ENCODE measurements at places on chromosomes 7 and 10.
A peak's percentile ranks its signal among the peaks of the same experiment; 100 is the strongest.

GRCh38 chr10:18202680-18203460 is 62.6 kb downstream of the CACNB2 start:
- no peak for DNase-seq

DNA sequence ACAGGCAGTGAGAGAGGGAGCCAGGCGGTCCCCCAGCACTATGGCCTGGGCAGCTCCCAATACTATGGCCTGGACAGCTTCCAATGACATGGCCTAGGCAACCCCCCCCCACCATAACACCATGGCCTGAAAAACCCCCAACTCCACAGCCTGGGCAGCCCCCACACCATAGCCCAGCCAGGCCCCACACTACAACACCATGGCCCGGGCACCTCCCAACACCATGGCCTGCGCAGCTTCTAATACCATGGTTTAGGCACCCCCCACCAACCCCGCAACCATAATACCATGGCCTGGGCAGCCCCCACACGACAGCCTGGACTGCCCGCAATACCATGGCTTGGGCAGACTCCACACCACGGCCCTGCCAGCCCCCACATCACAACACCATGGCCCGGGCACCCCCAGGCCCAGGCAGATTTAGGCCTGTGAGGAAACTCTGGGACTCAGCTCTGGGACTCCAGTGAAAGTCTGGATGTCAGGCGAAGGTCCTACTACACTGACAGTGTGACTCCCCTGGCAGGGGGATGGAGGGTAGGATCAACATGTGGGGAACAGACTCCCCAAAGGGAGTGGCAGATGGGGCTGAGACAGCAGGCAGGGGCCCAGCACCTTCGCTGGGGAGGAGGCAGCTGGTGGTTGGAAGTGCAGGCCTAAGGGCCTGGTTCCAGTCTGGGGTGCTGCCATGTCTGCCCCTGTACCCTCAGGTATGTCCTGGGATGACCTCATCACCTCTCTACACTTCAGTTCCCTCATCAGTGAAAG is 8.7 kb downstream of the CPXM2 start:
- DNase-seq, result no peak

DNA sequence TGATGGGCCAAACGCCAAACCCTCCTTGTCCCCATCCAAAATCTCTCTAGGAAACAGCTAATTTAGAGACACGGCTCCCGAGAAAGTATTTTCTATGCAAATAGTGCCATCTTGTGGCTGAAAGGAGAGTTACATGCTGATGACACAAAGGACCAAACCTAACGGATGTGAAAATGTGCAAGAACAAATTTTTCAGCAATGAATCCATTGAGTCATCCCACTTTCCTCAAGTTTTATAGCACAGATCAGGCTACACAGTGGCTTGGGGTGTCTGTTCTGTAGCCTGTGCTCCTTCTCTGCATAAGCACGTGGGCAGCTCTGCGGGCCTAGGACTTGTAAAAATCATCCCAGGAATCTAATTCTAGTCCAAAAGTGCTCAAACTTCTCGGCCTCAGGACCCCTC is 154.8 kb upstream of the PRR15 start:
- peak; percentile 25 for DNase-seq

- no peak for DNase-seq
Measured at GRCh38 chr10:126247446-126247975, 140.8 kb downstream of the ADAM12 start.

- DNase-seq, result no peak
Measured at GRCh38 chr7:22356701-22357310, at the start of gene RAPGEF5. Gene RAPGEF5 (minus strand): TSS chr7:22357154. CDS start chr7:22357060, 94 bp downstream.

- DNase-seq, result no peak
Measured at GRCh38 chr7:15326044-15326644, 235.7 kb downstream of the AGMO start.

- DNase-seq, result no peak
Measured at GRCh38 chr10:122328676-122329075, 45.8 kb upstream of the PLEKHA1 start.

- DNase-seq, result no peak
Measured at GRCh38 chr7:95897557-95898251, 125.3 kb downstream of the DYNC1I1 start.

- DNase-seq, result no peak
Measured at GRCh38 chr10:83184641-83185040, 954.7 kb upstream of the GHITM start.

- DNase-seq, result no peak
Measured at GRCh38 chr7:477626-478220, 41.9 kb downstream of the PDGFA start.

DNA sequence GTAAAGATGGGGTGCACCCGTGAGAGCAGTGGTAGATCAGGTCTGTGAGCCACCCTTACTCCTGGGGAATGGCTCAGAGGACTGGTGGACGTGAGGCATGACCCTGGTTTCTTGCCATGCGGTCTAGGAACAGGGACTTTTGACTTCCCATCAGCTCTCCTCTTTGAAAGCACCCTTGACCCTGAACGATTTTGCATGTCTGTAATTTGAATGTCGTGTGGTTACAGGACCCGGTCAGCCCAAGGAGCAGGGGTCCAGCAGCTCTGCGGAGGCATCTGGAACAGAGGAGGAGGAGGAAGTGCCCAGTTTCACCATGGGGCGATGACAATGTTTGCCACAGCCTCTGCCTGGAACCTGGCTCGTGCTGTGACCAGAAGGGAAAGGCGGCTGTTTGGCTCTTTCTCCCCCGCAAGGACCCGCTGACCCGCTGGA is 8.6 kb upstream of the ORAI2 start:
- DNase-seq, result no peak

DNA sequence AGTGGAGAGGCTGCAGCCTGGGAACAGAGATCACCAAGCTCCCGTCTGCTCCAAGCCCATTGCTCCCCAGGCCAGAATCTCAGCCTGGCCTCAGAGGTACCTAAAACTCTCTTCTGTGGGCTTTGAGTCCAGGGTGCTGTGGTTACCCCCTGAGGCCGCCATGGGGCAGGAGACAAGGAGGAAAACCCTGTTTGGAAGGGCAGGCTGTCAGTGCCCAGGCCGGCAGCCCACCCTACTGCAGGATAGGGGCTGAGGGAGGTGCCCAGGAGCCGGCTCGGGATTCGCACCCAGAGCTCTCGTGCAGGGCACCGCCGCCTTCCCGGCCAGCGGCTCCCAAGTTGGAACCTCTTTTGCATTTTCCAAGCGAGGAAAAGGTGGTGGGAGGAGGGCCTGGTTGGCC is 24.5 kb downstream of the UNCX start:
- DNase-seq, result no peak

GRCh38 chr7:6316226-6316625 is 43.8 kb upstream of the CYTH3 start:
- no peak for DNase-seq

DNA sequence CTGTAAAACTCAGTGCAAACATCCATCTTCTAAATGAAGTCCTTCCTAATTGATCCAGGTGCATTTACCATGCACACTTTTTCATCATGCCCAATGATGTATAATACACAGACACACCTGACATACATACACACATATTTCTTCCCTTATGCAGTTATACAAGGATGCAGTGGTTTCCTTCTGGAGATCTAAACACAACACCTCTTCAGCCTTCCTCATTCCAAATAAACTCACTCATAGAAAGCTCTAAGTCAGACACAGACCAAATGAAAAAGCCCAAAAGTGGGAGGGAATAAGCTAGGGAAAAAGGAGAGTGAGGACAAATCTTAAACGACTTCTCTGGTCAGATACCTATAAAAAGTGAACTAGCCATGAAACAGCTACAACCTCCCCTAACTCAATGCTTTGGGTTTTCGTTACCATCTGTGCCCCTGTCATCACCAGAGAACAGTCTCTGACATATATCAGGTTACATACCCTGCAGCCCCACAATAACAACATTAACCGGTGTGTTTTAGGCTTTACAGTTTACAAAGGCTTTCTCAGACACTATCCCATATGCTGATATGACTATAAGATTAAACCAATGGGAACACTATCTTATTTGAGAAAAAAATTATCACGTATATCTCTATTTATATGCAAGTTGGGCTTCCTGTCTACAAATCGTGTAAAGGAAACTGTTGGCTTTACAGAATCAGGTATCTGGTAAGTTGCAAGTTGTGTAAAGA is 675.2 kb downstream of the PHTF2 start:
- DNase-seq, result no peak

DNA sequence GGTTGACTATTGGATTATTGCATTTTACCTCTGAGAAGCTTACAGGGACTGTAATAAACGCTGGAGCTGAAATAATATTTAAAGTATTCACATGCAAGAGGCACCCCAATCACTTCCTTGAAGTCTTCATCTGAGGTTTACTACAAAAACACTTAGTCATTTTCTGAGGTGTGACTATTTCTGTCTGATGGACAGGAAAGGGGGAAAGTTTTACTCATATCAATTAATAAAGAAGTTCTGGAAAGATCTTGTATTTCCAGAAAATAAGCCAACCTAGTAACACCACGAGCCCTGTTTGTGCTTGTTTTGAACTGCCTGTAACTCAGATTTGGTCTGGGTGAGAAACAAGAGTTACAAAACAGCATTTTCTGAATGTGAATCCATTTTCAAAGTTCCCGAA is 63.9 kb upstream of the PRKCQ start:
- DNase-seq, result no peak

GRCh38 chr7:30255064-30255769 is 29.2 kb upstream of the ZNRF2 start:
- no peak for DNase-seq

DNA sequence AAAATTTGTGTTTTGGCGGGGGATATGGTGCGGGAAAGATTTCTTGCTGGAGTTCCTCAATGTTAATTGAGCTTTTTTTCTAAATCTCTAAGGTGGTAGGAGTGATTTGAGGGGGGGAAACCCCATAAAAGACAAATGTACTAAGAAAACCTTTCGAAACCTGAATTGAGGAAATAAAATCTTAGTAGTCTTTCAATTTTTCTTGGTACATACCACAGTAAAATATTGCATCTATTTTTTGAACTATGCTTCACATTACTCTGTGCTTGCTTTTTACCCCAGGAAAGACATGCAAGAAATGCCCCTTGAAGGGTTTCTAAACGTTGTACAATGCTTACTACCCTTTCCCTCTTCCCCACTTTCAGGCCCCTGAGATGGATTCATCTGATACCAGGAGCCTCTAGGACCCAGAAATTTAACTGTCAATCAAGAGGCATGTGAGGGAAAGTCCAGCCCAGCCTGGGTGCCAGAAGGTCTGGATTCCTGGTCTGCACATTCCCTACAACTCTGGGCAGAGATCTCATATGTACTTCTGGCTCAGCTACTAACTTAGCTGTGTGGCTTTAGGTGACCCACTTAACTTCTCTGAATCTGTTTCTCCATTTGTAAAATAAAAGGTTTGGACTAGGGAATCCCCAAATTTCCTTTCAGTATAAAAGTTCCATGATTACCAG is 5.8 kb upstream of the PDCD4 start:
- DNase-seq, result no peak

DNA sequence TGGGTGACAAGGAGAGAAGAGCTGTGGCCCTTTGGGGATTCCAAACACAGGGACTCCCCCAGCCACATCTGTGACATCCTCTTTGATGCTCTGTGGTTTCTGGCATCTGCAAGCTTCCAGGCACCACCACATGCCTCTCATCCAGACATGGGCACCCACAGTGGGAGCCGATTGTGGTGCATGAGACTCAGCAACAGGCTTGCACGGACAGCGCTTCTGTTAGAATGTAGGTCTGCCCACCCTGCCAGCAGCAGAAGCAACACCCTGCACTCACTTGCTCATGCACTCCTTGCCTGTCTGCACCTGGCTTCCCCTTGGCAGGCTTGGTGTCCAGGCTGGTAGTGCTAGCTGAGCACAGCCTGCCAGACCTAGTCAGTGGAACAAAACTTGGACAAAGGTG is 735.0 kb upstream of the ZWINT start:
- DNase-seq, result no peak

DNA sequence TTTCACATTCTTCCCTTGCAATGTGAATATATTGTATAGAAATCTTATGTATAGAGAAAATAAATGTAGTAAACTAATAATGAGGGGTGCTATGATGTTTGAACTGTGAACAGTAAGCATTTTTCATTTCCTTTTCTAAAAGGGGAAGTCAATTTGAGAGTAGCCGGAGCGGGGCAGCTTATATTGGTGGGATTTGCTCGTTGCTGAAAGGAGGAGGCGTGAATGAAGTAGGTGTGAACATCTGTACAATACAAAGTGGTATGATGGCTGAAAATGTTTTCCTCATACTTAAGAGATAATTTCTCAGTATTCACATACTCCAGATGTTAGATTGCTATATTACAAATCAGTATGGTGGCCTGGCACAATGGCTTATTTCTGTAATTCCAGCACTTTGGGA is 87.1 kb downstream of the SRI start:
- no peak for DNase-seq

GRCh38 chr10:89795840-89796239 is 94.5 kb downstream of the KIF20B start:
- DNase-seq, result no peak

GRCh38 chr7:8015100-8015745 is 46.6 kb downstream of the GLCCI1 start:
- no peak for DNase-seq

DNA sequence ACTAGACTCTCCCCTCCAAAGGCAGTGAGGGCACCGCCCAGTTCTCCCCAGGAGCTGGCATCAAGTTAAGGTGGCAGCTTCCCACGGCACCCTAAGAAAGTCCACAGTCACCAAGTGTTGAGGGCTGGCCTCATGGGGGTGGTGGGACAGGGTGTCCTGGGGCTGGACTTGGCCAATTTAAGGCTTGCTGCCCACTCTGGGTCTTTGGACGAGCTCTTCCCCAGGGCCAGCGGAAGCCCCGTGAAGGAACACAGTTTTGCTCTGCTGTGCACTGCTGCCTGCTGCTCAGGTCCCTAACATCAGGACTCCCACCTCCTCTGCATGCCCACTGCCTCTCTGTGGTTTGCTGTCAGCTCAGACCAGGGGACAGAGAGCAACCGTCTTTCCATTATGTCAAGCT is 57.3 kb upstream of the TMEM72 start:
- no peak for DNase-seq

- no peak for DNase-seq
Measured at GRCh38 chr10:86104156-86104555, 262.4 kb downstream of the GRID1 start.

DNA sequence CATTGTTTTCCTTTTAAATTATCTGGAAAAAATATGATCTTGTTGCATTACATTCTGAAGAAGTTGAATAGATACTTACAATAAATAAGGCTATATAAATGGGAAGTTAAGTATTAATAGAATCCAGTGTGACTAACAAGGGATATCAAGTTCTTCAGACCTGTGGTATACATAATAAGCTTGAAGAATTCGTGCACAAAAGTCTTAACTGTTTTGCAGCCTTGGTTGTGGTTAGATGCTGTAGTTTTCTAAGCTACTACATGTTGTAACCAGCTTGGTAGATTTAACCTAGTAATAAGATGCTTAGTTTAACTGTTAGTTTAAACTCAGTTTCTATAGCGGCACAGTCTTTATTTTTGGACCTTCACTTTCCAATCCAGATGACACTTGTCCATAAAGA is 106.2 kb upstream of the GLCCI1 start:
- DNase-seq, result no peak

DNA sequence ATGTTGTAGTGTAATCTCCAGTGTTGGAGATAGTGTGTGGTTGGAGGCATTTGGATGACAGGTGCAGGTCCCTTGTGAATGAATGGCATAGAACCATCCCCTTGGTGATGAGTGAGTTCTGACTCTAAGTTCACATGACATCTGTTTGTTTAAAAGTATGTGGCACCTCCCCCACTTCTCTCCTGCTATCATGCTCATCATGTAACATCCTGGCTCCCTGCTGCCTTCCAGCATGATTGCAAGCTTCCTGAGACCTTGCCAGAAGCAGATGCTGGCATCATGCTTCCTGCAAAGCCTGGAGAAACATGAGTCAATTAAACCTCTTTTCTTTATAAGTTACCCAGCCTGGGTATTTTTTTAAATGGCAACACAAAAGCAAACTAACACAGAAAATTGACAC is 499.0 kb upstream of the SEMA3D start:
- DNase-seq, result no peak
